ENCODE measurements at places on chromosomes 2 and 18. TPM values are rescaled to one million over a fixed set of nuclear protein-coding genes. Genes with fewer than 3 reads are reported as not detected.

DNA sequence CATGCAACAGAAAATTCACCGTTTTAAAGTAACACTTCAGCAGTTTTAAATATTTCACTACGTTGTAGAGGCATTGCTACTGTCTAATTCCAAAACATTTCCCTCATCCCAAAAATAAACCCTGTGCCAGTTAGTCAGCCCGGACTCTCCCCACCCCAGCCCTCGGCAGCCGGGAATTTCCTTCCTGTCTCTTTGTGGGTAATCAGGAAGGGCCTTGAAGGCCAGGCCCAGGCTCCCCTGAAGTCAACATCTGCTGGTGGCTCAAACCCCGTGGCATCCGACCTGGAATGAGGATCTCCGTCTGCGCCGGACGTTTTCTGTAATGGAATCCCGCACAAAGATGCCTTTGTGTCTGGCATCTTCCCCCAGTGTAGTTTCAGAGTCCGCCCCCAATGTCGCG is 219.6 kb downstream of the SNTG2 start:
- H3K4me3 ChIP-seq, result no peak overlapping the region
- H3K36me3 ChIP-seq, result no peaks in the 10 kb centered on the region
- no peaks in the 10 kb centered on the region for H3K27me3 ChIP-seq
- H3K4me1 ChIP-seq, result no peaks in the 10 kb centered on the region
- DNase-seq, result no peak

REG1B gene
- total RNA-seq, result not detected

GRCh38 chr2:37376421-37377186 is 32.2 kb downstream of the QPCT start:
- no peak overlapping the region for H3K4me3 ChIP-seq
- no peaks in the 10 kb centered on the region for H3K36me3 ChIP-seq
- peak overlapping the region; percentile 45 for H3K27ac ChIP-seq
- DNase-seq, result peak; percentile 91

HYCC2 gene
- 16.3 TPM for total RNA-seq

GRCh38 chr2:54735636-54736035 is 12.2 kb downstream of the EML6 start:
- H3K4me3 ChIP-seq, result no peak overlapping the region
- H3K27ac ChIP-seq, result no peak overlapping the region
- DNase-seq, result no peak
- H3K36me3 ChIP-seq, result no peaks in the 10 kb centered on the region

DNA sequence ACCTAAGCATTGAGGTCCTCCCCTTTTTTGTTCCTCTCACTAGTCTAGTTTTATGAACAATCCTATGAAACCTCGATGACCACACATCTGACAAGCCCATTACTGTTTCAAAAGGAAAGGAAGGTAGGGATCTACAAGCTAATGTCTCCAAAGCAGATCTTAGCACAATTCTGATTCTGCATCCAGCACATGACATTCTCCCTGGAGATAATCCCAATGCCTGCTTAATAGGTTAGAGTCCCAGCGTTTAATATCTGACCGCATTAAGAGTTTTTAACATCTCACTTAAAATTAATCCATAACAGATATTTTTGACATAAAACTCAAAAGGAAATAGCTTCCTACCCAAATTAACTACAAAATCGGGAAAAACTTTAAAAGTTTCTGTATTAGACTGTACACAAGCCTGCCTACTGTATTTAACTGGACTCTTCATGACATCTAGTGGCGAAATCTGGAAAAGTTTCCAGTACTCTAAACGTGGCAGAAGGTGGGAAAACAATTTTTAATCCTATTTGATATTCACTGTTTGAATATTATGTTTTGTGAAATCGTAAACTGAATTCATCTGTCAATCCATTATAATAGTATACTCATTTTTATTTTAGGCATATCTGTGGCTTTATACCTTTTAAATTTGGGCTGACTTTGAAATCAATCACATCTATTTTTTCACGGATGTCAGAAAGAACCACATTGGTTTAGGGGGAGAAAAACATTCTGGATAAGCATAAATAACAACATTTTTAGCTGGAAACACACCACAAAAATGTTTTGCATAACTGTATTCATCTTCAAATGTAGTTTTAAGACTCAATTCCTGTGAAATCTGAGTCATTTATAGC is 62.4 kb downstream of the TXNL1 start:
- H3K27me3 ChIP-seq, result no peaks in the 10 kb centered on the region
- DNase-seq, result no peak
- H3K4me3 ChIP-seq, result no peak overlapping the region
- H3K4me1 ChIP-seq, result no peaks in the 10 kb centered on the region
- no peaks in the 10 kb centered on the region for H3K36me3 ChIP-seq

DNA sequence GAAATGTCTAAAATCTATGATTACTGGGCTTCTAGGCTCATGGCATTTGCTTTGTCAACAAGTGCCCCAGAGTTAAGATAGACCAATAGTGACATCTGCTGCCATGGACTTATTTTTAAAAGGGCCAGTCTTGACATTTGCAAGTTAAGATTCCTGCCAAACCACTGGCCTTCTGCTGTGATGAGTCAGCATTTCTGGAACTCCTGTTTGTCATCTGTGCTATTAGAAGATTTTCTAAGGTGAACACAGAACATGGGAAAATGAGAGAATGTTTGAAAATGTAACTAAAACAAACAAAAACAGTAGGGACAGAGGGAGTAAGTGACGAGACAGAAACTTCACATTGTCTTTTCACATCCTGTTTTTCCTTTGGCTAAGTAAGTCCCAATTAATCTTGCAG is 93.7 kb upstream of the WDR75 start:
- H3K36me3 ChIP-seq, result no peaks in the 10 kb centered on the region
- no peaks in the 10 kb centered on the region for H3K27me3 ChIP-seq
- no peak overlapping the region for H3K4me3 ChIP-seq
- no peaks in the 10 kb centered on the region for H3K4me1 ChIP-seq

- no peaks in the 10 kb centered on the region for H3K4me1 ChIP-seq
- no peak overlapping the region for H3K4me3 ChIP-seq
- no peaks in the 10 kb centered on the region for H3K36me3 ChIP-seq
- peak overlapping the region; percentile 37 for H3K27ac ChIP-seq
- DNase-seq, result no peak
Observed at GRCh38 chr2:160228141-160228917, 28.3 kb upstream of the ITGB6 start.

GRCh38 chr2:1882471-1882870 is 138.2 kb upstream of the PXDN start:
- no peak overlapping the region for H3K27ac ChIP-seq
- H3K36me3 ChIP-seq, result no peaks in the 10 kb centered on the region
- no peak for DNase-seq
- no peaks in the 10 kb centered on the region for H3K4me1 ChIP-seq
- no peak overlapping the region for H3K4me3 ChIP-seq

DNA sequence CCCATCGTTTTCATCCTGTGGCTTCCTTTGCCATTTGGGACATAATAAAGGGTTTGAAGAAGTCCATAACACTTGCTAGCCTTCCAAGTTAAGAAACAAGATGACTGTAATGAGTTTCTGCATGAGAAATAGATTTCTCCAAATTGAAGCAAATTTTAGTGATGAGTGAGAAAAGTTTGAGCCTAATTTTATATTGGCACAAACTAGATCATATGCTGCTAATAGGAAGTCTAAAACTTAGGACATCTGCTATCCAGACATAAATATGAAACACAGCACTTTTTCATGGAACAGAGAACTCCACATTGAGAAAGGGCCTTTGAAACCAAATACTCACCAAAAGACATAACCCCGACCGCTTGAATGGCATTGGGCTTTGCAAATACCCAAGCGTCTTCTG is 39.8 kb downstream of the SLC38A11 start:
- no peak overlapping the region for H3K4me3 ChIP-seq
- no peaks in the 10 kb centered on the region for H3K4me1 ChIP-seq
- no peaks in the 10 kb centered on the region for H3K36me3 ChIP-seq
- no peak for DNase-seq
- H3K27me3 ChIP-seq, result no peaks in the 10 kb centered on the region

FSHR gene
- total RNA-seq, result not detected

CNTNAP5 gene
- 0.11 TPM for total RNA-seq

DNA sequence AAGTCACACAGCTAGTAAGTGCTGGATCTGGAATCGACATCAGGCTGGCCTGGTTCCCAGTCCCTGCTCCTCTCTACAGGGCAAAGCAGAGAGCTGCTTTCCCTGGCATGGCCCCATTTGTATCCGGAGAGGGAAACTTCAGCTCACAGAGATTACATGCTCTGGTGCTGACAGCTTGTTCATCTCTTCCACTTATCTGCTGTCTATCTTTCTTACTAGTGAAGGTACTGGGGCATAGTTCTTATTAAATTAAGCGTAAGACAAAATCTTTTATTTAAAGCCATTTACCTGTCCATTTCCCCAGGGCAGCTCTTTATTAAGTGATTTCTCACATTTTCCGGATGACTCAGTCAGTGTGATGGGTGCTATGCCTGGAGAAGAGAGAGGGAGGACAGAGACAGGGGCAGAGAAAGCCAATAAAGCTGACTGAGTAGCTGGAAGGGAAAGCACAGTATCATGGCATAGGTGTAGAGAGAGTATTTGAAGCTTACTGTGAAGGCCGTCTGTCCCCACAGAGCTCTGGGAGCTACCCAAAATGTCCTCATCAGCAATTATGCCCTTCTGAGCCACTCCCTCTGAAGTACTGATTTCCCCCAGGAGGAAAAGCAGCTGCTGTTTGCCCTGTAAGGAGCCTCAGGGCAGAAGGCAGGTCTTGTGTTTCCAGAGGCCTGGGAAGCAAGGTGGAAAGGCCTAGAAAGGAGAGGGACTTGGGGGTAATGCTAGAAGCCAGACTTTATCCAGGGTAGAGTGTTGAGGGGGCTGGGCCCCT is 44.1 kb upstream of the EPAS1 start:
- no peak overlapping the region for H3K27ac ChIP-seq
- no peaks in the 10 kb centered on the region for H3K4me1 ChIP-seq
- no peaks in the 10 kb centered on the region for H3K36me3 ChIP-seq
- H3K4me3 ChIP-seq, result no peak overlapping the region

NPPC gene
- total RNA-seq, result 3.2 TPM

GRCh38 chr2:42048299-42049220 is 739 bp downstream of the PKDCC start:
- no peaks in the 10 kb centered on the region for H3K27me3 ChIP-seq
- H3K4me3 ChIP-seq, result peak overlapping the region; percentile 53
- peak overlapping the region; percentile 64 for H3K27ac ChIP-seq
- DNase-seq, result no peak
- H3K4me1 ChIP-seq, result no peaks in the 10 kb centered on the region
- H3K36me3 ChIP-seq, result no peaks in the 10 kb centered on the region

TMEM198 gene
- total RNA-seq, result 5.7 TPM

METTL4 gene
- 5.2 TPM for total RNA-seq

DNA sequence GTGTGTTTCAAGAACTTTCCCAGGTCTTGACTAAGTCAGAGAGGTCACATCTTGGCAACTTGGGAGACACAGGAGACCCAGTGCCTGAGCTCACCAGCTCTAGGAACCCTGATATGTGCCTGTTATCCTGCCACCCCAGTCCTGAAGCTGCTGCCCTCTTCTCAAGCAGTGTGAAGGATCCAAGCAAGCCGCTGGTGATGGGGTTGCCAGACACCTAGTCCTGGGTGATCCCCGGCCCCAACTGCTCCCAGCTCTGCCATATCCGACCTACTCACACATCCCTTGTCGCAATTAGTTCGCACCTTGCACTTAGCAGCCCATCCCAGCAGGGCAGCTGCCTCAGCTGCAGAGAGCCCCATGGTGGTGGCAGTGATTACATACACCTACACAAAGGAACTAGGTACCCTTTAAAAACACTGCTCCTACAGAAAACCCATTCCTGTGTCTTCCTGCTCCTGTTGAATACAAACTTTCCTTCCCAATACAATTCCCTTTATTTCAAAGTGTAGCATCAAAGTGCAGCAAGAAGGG is 247.2 kb upstream of the RAB12 start:
- DNase-seq, result no peak
- no peak overlapping the region for H3K4me3 ChIP-seq
- no peaks in the 10 kb centered on the region for H3K27me3 ChIP-seq
- no peak overlapping the region for H3K27ac ChIP-seq
- no peaks in the 10 kb centered on the region for H3K36me3 ChIP-seq

ASPRV1 gene
- 2.6 TPM for total RNA-seq

DLX2 gene
- total RNA-seq, result 0.45 TPM

- H3K27ac ChIP-seq, result peak overlapping the region; percentile 95
- H3K27me3 ChIP-seq, result no peaks in the 10 kb centered on the region
- no peaks in the 10 kb centered on the region for H3K4me1 ChIP-seq
- peak; percentile 36 for DNase-seq
- H3K4me3 ChIP-seq, result peak overlapping the region; percentile 62
- H3K36me3 ChIP-seq, result no peaks in the 10 kb centered on the region
Observed at GRCh38 chr2:234954551-234954992, 2.8 kb downstream of the SH3BP4 start.

CYB5A gene
- total RNA-seq, result 144 TPM

SERPINB10 gene
- 0.55 TPM for total RNA-seq

REEP1 gene
- total RNA-seq, result 6.6 TPM

GRCh38 chr18:67468038-67468437 is 48.5 kb downstream of the DSEL start:
- no peak overlapping the region for H3K4me3 ChIP-seq
- H3K27me3 ChIP-seq, result no peaks in the 10 kb centered on the region
- H3K4me1 ChIP-seq, result no peaks in the 10 kb centered on the region

ASB18 gene
- not detected for total RNA-seq

Data from prostate gland (tissue), 2 donors.